Effector CD8-positive, alpha-beta T cell (primary cell): ENCODE measurements at places on chromosomes 5 and 9.

DNA sequence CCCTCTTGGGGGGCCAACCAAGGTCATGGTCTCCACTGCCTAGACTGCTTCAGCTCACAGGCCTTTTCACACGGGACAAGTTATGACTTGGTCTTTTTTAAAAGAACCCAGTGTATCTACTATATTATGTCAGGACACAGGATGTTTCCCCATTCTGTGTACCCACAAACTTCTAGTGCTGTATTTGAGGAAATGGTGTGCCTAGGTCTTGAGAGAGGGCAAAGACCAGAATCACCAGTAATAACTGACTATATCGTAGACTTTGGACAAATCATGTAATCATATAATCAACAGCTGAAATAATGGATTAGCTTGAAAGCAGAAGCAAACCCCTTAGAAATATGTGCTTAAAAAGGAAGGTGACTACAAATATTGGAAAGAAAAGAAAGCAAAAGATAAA, 133.3 kb downstream of the ARL15 start:
- no peak for DNase-seq

DNA sequence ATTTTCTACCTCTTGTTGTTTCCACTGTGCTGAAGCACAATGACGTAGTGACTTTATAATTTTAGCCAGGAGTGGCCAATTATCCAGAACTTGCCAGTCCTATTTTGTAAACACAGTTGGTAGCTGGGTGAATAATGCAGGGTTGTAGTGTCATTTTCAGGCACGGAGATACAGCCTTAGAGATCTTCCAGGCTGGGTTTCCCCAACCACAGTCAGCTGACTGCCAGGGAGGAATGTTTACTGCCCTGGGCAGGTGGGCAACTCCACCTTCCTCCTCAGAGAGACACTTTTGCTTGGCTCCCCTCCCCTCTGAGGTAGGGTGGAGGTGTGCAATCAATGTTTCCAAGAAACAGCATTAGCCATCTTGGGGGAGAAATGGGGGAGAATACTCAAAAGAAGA, 228.1 kb upstream of the NR4A3 start:
- DNase-seq: no peak

GRCh38 chr9:116390303-116391228, 237.0 kb downstream of the PAPPA start:
- DNase-seq: no peak

DNA sequence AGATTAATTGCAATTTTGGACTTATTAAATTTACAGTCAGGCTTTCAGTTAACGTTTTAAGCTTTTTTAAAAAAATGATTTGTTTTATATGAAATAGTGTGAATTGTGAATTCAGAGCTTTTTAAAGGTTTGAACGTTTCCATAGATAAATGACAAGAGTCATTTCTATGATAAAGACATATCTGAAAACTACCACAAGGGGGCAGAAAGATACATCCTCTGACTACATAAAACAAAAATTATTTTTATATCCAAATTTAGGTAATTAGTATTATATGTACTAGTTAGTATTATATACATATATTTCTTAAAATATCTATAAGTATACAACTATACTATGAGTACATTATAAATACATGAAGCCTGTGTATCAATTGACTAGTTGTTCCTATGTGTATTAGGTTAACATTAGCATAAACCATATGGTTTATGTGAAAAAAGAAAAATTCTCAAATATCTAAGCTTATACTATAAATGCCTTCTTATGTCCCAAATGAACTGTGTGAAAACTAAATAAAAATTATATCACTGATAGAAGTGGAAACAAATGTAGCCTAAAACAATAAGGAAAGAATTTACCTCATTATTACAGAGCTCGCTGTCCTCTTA, 155.2 kb downstream of the MEF2C start:
- no peak for DNase-seq

DNA sequence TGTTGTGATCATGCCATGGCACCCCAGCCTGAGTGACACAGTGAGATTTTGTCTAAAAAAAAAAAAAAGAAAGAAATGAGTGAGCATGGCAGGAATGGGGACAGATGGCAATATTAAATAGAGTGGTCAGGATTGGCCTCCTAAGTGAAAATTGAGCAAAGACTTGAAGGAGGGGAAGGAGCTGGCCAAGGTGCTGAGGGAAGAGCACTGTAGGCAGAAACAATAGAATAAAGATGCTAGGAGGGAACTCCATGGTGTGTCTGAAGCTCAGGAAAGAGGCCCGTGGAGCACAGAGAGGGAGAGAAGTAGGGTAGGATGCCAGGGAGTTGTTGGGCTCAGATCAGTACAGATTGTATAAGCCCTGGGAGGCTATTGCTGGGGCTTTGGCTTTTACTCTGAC, 64.4 kb upstream of the PCAT7 start:
- no peak for DNase-seq

GRCh38 chr5:54537725-54538124, 20.2 kb downstream of the SNX18 start:
- no peak for DNase-seq

DNA sequence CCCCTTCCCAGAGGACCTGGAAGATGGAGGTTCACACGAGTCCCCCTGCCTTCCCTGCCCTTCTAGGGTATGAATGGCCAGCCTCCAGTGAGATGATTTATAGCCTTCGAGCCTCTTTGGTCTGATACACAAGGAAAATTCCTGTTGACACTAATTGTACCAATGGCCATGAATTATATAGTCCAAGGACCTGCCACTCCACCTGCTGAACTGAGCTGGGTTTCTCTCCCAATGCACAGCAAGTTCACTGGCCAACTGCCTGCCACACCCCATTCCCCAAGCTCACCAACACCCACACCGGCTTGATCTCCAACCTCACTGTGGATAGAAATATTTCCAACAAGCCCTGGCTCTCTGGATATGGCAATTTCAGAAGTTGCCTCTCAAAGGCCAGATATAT, 9.3 kb upstream of the ADRA1B start:
- no peak for DNase-seq

GRCh38 chr5:171447226-171447625, 27.8 kb downstream of the FGF18 start:
- no peak for DNase-seq
